ENCODE measurements at places on chromosomes 5 and 9.
A peak's percentile ranks its signal among the peaks of the same experiment; 100 is the strongest.

- H3K4me3 ChIP-seq, result peak overlapping the region; percentile 22
- peak overlapping the region; percentile 80 for H3K27ac ChIP-seq
- H3K4me1 ChIP-seq, result peaks cover 52% of the 10 kb centered on the region
- no peaks in the 10 kb centered on the region for H3K36me3 ChIP-seq
- no peak for DNase-seq
- H3K27me3 ChIP-seq, result no peaks in the 10 kb centered on the region
These were observed 55.9 kb downstream of the TMC1 start for GRCh38 chr9:72577212-72577753.

GRCh38 chr9:133801739-133802138 is 63.6 kb upstream of the SARDH start:
- no peak overlapping the region for H3K4me3 ChIP-seq
- no peaks in the 10 kb centered on the region for H3K4me1 ChIP-seq
- no peaks in the 10 kb centered on the region for H3K27me3 ChIP-seq
- H3K36me3 ChIP-seq, result no peaks in the 10 kb centered on the region
- no peak for DNase-seq

DNA sequence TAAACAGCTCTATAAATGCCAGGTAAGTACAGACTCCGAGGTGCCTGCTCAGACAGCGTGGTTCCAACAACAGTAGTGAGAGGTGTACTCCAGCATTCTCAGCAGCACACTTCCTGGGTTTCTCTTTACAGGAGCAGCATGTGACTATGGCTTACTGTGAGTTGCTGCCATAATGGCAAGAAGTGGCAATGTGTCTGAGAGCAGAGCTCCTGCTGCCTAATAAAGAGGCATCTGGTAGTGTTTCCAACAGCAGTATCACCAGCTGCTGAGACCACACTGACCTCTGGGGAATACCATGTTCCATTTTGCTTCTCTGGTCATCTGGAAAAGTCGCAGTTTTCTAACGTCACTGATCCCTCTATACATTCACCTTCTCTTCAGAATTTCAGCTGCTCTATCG is 398.2 kb downstream of the SLCO4C1 start:
- no peaks in the 10 kb centered on the region for H3K36me3 ChIP-seq
- DNase-seq, result no peak
- H3K27ac ChIP-seq, result no peak overlapping the region
- no peaks in the 10 kb centered on the region for H3K4me1 ChIP-seq
- no peaks in the 10 kb centered on the region for H3K27me3 ChIP-seq

GRCh38 chr9:123347289-123348060 is 8.5 kb upstream of the CRB2 start:
- peaks cover 23% of the 10 kb centered on the region for H3K4me1 ChIP-seq
- DNase-seq, result no peak
- H3K4me3 ChIP-seq, result no peak overlapping the region
- H3K27ac ChIP-seq, result no peak overlapping the region
- H3K27me3 ChIP-seq, result no peaks in the 10 kb centered on the region

- no peaks in the 10 kb centered on the region for H3K36me3 ChIP-seq
- no peak overlapping the region for H3K4me3 ChIP-seq
- no peak overlapping the region for H3K27ac ChIP-seq
- H3K4me1 ChIP-seq, result no peaks in the 10 kb centered on the region
- DNase-seq, result no peak
- no peaks in the 10 kb centered on the region for H3K27me3 ChIP-seq
These were observed 895.5 kb upstream of the DMAC1 start for GRCh38 chr9:8694983-8695588.

- H3K4me3 ChIP-seq, result no peak overlapping the region
- H3K27me3 ChIP-seq, result no peaks in the 10 kb centered on the region
- H3K36me3 ChIP-seq, result no peaks in the 10 kb centered on the region
- DNase-seq, result no peak
- no peak overlapping the region for H3K27ac ChIP-seq
- no peaks in the 10 kb centered on the region for H3K4me1 ChIP-seq
These were observed 35.6 kb downstream of the WWC1 start for GRCh38 chr5:168327019-168327421.

- H3K36me3 ChIP-seq, result no peaks in the 10 kb centered on the region
- no peak overlapping the region for H3K4me3 ChIP-seq
- no peak for DNase-seq
- H3K27ac ChIP-seq, result peak overlapping the region; percentile 97
These were observed 37.9 kb downstream of the ERGIC1 start for GRCh38 chr5:172871982-172872381.

DNA sequence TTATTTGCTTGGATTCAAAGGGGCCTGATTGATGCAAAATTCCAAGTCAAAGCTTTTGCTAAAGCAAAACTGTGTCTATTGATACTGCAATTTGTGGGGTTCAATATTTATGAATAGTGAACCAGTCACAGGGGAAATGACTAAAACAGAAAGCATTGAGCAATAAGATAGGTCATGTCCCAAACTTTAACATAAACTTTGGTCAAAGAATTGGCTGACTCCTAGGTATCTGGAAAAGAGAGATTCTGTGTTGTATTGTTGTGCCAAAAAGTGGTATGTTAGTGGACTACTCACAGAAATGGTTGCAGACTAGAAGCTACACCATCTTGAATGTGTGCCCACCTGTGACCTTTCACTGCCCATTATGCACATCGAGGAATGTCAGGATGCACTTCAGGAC is 585.5 kb upstream of the RGMB start:
- no peaks in the 10 kb centered on the region for H3K27me3 ChIP-seq
- H3K27ac ChIP-seq, result no peak overlapping the region

DNA sequence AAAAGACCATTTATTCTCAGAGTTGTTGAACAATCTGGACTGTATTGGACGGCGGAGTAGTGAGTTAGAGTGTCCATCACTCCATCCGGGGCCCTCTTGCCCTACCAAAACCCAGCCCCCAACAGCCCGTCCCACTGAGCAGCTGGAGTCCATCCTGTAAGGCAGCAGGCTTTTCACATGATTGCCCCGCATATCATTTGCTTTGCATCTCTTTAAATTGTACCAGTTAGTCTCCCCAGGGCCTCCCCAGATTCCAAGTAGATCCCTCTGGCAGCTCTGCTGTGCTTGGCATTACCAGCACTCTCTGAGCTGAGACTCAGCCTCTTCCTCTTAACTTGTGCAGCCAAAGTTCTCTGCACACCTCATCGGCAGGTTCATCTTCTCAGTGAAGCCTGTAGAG is 48.6 kb upstream of the ADCY2 start:
- no peak overlapping the region for H3K4me3 ChIP-seq
- no peaks in the 10 kb centered on the region for H3K36me3 ChIP-seq
- no peak for DNase-seq
- no peak overlapping the region for H3K27ac ChIP-seq
- no peaks in the 10 kb centered on the region for H3K27me3 ChIP-seq

- H3K4me1 ChIP-seq, result no peaks in the 10 kb centered on the region
- H3K36me3 ChIP-seq, result no peaks in the 10 kb centered on the region
- no peaks in the 10 kb centered on the region for H3K27me3 ChIP-seq
- no peak for DNase-seq
These were observed 752.4 kb upstream of the SEMA6A start for GRCh38 chr5:117326997-117327396.

DNA sequence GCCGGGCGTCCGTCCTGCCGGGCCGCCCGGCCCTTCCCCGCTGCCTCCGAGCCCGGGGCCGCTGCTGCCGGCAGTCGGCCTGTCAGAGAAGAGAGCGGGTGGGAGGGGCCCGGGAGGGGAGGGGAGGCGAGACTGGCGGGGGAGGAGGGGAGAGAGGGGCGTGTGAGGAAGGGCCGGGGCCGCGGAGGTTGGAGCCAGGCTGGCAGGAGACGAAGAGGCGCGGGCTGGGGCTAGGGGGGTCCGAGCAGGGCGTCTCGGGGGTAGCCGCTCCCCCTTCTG is 570 bp downstream of the CREBRF start:
- H3K27me3 ChIP-seq, result no peaks in the 10 kb centered on the region
- H3K36me3 ChIP-seq, result no peaks in the 10 kb centered on the region
- H3K4me3 ChIP-seq, result peak overlapping the region; percentile 100
- DNase-seq, result no peak

DNA sequence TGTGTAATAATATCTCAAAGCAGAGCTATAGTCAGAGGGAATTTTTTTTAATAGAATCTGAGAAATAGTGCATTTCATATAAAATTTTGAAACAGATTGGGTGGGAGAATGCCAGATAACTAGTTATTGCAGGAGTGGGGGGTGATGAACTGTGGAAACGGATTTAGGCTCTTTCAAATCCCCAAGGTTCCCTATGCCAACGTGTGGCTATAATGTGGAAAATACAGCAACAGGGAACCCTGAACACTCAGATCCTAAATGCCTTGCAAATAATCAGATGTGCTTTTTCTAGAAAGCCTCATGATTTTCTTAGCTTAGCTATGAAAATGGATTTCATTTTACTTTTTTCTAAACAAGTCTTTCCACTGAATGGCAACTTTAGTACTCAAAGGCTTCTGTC is 180.5 kb upstream of the DMAC1 start:
- DNase-seq, result no peak
- H3K27ac ChIP-seq, result no peak overlapping the region
- no peaks in the 10 kb centered on the region for H3K4me1 ChIP-seq
- no peaks in the 10 kb centered on the region for H3K36me3 ChIP-seq

DNA sequence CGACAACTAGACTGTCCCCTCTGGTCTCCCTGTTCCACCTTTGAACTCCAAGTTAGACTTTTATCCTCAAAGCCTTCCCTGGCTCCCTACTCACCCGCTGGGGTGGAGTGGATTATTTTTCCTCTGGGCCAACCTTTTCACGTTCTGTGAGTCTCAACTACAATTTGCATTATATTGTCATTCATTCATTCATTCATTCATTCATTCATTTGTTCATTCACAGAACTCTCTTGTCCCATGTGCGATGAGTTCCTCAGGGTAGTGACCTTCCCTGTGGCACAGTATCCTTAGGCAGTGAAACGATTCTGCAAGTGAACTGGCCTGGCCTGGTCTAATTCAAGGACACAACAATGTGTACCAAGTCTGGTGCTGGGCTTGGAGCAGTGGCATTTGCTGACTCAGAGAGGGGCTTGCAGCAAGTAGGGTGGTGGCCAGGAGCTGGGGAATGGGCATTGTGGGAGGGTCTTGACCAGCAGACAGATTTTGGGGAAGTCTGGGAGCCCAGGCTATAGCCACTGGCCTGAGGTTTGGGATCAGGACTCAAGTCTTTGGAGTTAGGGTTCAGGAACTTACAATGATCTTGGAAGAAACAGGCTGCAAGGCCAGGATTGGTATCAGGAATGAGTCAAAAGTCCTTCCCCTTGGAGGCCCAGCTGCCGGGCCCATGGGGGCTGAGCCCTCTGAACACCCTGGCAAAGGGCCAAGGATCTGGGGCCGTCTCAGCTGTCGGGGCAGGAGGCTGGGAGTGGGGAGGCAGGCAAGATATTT is 37.2 kb upstream of the COL15A1 start:
- peaks cover 34% of the 10 kb centered on the region for H3K4me1 ChIP-seq
- H3K27ac ChIP-seq, result peak overlapping the region; percentile 65

GRCh38 chr5:162683284-162683683 is 615.7 kb downstream of the GABRG2 start:
- no peaks in the 10 kb centered on the region for H3K36me3 ChIP-seq
- H3K27me3 ChIP-seq, result no peaks in the 10 kb centered on the region

- H3K4me1 ChIP-seq, result no peaks in the 10 kb centered on the region
- no peaks in the 10 kb centered on the region for H3K27me3 ChIP-seq
- DNase-seq, result no peak
- no peak overlapping the region for H3K4me3 ChIP-seq
These were observed 90.8 kb downstream of the HACD4 start for GRCh38 chr9:20940447-20941173.

DNA sequence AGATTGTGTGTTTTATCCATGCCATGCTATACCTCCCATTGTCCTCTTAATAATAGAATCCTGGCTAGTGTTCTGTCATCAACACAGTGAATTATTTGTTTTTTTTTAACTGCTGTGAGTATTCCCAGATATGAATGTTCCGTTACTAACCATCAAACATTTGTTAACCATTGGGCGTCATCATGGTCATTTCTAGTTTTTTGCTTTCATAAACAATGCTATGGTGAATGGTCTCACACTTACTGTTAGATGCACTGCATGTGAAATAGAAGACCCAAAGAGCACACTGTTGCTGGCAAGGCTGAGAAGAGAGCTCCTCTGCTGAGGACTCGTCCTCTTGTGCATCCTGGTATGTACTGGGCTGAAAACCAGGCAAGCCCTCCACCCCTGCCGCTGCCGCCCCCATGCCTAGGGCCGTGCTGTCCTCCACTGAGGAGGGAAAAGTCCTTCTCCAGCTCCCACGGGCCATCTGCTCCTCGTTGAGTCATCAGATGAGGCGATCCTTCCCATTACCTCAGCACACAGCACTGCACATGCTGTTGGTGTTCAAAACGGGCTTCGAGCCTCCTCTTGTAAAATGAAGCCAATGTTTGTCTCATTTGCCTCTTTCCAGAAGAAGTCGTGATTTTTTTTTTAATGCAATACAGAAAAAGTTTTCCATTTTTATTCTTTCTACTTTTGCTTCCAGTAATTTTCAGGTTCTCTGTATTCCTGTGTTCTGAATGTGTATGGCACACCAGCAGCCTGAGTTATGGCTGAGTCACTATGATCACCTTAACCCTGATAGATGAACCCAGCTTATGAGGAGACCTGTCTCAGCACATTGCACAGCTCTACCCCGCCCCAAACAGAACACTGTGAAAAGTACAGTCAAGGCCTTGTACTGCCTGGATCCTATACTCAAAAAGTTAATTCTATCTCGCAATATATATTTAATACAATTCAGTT is 219.0 kb downstream of the AOPEP start:
- H3K4me3 ChIP-seq, result no peak overlapping the region
- DNase-seq, result no peak
- no peaks in the 10 kb centered on the region for H3K27me3 ChIP-seq

DNA sequence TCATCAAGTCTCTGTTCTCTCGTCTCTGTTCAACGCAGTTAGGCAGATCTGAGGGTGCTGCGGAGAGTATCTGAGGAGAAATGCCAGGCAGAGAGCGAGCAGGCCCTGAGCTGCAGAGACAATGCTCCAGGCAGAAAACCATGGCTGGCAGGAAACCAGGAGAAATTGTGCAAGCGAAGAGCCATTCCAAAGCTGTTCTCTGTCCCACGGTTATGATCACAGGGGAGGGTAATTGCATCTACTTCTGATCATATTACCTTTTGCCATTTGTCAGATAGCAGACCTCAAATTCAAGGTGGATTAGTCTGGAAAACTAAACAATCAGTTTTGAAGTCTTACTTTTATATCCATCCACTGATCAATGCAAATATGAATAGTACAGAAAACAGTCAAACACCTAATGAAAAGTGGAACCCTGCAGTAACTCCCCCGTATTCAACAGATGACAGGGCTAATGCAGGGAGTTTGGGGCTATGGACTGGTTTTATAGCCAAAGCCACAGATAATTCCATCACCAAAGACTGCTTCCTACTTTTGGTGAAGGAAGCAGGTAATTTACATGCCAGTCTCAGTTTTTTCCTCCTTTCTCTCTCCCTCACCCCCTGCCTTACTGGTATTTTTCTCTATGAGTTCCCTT is 228.0 kb downstream of the DCP2 start:
- no peak overlapping the region for H3K27ac ChIP-seq
- H3K36me3 ChIP-seq, result no peaks in the 10 kb centered on the region
- peaks cover 57% of the 10 kb centered on the region for H3K4me1 ChIP-seq
- no peaks in the 10 kb centered on the region for H3K27me3 ChIP-seq

All from vagina (tissue), 2 donors.